Activated naive CD4-positive, alpha-beta T cell (primary cell): ENCODE measurements at places on chromosomes 11 and 22.

DNA sequence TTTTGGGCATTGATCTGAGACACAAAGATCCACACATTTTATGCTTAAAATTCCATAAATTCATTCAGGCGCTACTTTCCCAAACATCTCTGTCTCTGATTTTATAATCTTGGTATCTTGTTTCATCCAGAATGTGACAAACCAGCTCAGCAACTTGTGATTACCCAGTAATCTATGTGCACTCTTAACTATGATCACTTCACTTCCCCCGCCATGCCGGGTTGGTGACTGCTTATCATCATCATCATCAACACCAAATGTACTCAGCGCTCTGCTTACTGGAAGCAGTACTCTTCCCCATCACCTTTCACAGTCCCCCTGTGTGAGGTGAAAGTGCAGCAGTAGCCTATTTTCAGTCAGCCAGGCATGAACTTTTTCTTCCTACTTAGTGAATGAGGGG is 15.2 kb upstream of the MMP7 start:
- DNase-seq = no peak

GRCh38 chr22:37137903-37138665 is 11.6 kb downstream of the IL2RB start:
- no peak for DNase-seq

- DNase-seq = no peak
Observed at GRCh38 chr11:12099132-12099873, 11.1 kb upstream of the MICAL2 start.

- no peak for DNase-seq
Observed at GRCh38 chr11:702462-703461, 3.3 kb upstream of the EPS8L2 start.

- no peak for DNase-seq
Observed at GRCh38 chr11:82724026-82724425, 9.6 kb downstream of the FAM181B start.

DNA sequence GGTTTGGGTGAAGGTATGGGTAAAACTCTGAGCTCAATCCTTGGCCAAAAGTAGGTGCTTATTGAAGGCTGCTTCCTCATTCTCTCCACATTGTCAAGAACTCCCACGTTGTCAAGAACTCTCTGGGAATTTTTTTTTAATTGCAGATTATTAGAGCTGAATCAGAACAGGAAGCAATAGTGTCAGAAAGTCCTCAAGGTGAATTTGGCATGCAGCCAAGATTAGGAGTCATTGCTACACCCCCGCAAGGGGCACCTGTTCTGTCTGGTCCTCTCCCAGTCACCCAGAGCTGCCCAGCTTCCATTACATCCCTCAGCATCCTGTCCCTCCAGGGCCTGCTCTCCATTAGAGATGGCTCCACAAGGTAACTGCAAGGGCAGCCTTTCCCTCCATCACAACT is 996.5 kb downstream of the OPCML start:
- DNase-seq = no peak
